ENCODE measurements at places on chromosomes 12 and 14.
A peak's percentile ranks its signal among the peaks of the same experiment; 100 is the strongest.

- DNase-seq = no peak
These were observed 50.9 kb downstream of the KLHL28 start for GRCh38 chr14:44910821-44911220.

DNA sequence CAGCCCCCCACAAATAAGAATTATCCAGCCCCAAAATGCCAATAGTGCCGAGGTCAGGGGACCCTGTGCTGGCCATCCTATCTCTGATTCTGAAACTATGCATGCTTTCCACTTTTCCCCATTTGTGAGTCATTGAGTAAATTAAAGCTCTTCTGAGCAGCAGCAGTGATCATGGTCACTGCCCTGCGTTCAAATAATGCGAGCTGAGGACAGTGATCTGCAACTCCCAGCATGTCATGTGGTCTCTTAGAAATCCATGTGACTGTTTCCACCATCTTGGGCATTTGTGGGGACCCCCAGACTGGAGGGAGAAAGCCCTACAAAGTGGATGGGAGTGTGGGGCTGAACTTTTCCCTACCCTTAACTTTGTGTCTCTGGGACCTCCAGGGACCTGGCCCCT, 53.8 kb downstream of the C14orf132 start:
- DNase-seq = no peak

- no peak for DNase-seq
These were observed 196.1 kb downstream of the TTC6 start for GRCh38 chr14:37791384-37792036.

DNA sequence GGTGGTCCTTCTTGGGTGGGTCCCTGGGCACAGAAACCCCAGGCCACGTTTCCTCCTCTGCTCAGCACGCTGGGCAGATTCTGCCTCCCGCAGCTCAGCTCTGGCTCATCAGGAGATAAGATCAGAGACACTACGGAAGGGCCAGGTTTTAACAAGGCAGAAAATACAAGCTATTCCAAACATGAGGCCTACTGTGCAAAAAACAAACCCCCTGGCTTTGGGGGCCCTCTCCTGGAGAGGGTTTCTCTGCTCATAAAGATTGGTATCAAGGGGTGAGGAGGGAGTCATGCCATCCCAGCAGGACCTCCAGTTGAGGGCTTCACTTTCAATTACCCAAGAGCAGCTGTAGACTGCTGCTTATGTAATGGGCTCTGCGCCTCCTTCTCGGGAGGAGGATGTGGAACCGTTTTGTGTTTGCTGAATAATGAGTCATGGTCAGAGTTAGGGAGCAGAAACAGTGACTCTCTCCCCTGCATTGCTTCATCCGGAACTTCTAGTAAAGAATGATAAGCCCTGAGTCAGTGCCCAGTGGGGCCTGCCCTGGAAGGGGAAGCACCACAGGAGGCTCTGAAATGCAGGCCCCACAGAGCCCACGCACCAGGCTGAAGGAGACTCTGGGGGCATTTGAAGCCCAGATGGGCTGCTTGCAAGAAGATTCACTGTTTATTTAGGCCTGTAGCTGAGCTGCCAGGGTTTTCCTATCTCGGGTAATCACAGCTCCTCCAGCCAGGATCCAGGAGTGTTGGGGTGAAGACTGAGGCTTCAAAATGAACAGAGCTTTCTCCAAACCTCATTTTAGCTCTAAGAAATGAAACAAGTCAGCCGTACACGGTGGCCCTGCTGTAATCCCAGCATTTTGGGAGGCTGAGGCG, 79.3 kb downstream of the SSPN start:
- peak; percentile 98 for DNase-seq

DNA sequence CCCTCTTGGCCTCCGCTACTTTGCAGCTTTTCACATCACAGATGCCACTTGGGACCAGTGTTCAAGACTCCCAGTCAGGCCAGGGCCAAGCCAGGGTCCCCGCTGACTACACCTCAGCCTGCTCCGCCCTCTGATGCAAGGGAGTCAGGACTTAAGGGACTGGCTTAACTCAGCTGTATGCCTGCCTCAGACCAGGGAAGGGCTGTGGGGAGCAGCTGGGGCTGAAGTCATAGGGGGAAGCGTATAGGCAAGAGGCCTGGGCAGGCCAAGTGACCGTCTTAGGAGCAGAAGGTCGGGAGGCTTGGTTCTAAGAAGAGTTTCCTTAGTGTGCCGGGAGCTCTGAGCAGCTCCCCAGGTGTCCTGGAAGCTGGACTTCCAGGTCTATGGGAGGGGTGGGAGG, 21.9 kb downstream of the KDM2B start:
- DNase-seq = peak; percentile 50

DNA sequence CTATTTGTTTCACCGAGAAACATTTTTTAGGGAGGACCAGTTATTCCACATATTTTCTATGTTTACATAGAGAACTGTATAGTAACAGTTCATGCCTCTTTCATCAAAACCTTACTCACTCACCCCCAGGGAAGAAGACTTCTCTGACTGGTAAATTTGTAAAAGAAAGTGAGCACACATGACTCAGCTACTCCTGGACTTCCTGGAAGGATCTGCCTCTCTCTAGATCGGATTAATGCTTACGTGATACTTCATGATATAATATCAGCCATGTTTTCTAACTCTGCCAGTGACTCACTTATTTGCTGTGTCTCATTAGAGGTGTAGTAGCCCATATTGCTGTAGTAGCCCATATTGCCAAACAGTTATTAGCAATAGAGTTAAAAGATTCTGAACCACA, 494.3 kb upstream of the ATXN7L3B start:
- DNase-seq = no peak

DNA sequence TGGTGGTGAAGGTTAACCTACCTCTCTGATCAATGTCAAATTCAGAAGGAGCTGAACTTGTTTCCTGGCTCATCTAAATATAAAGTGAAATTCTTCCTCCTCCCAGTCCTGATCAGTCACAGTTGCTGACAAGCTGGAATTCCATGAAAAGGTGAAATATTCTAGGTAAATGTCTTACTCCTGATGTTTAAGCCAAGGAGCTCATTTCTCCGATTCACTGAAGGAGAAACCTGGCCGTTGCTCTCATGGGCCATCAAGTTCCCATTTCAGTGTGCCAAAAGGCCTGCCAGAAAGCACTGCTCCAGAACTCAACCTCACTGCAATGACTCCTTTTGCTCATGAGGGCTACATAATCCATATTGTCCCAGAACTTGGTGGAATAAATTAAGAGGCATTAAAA, 707.5 kb downstream of the GALC start:
- no peak for DNase-seq

DNA sequence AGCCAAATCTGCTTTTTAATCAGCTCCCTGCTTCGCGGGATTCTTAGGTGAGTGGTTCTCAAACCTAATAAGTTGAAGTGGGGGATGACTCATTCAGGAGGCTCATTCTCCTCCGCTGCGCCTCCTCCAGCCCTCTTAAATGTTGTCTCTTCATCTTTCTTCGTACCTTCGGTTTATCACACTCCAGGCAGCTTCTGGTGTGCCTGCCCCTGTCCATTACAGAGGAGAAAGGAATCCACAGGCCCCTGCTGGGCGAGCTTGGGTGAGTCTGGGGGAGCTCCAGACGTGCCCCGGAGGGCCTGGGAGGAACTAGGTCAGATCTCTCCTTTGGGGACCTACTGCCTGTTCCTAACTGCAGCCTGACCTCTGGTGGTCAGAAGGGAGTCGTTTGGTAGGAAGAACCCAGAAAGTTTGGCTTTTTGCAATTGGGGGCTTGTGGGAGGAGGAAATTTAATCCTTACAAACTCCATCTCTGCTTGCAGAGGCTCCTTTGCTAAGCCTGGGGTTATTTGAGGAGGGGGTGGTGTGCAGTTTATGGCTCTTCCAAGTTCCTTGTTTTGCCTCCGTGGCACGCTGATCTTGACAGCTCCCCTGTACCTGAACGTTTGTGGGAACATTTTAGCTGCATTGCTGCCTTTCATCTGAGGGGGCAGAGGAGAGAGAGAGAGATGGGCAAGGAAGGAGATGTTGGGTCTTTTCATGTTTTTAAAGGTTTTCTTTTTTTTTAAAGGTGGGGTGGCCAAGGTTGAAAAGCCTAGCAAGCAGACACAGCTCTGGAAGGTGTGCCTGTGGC, 84.1 kb upstream of the GNG2 start:
- peak; percentile 47 for DNase-seq

DNA sequence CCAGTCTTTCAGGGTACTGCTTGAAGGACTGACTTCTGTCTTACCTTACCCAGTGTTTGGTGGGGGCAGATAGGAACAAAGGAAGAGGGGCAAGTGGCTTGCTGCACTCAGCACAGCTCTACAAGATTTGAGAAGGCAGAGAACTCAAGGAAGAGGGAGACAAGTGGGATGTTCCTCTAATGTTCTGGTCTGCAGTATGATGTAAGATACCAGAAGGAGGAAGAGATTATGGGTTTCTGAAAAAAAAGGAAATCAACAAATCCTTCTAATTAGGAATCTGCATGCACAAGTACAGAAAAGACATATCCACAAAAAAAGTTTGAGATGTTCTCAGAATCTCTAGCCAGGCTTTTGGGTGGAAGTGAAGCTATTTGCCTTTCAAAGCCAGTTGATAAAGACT, 37.1 kb downstream of the USP15 start:
- peak; percentile 39 for DNase-seq

Measured in suppressor macrophage treated with lipopolysaccharide for 4 hours (primary cell).